Stimulated activated CD8-positive, alpha-beta memory T cell treated with anti-CD3 and anti-CD28 coated beads, Interleukin-4, amount 100 ng/mL, for 1 hour (primary cell): ENCODE measurements at places on chromosomes 12 and 14.

DNA sequence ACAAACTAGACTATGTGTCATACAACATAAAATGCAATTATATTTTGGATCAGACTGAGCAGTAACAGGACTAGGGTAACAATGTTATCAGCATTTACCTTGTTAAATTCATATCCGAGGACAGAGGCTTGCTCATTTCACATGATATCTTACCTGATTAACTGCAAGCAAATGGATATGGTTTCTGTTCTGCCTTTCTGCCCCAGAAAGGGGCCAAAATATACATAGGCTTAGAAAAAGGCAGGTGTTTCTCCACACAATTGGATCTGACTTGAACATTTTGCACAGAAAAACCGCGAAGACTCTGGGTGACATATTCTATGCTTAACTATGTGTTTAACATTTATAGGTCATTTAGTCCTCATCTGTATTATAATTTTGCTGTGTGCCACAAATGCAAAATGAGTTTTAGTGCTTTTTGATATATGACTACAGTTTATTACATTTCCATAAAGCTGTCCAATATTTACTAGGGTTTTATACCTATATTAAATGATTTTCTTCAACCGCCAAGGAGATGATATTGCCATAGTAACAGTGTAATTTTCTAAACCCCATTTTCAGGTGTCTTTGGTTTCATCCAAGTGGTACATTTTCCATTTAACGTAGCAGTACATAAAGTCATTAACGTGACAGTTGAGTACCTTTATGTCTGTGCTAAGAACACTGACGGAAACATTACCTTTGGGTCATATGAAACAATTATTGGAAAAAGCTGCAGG lies 249.3 kb upstream of the KRR1 start:
- no peak for DNase-seq

DNA sequence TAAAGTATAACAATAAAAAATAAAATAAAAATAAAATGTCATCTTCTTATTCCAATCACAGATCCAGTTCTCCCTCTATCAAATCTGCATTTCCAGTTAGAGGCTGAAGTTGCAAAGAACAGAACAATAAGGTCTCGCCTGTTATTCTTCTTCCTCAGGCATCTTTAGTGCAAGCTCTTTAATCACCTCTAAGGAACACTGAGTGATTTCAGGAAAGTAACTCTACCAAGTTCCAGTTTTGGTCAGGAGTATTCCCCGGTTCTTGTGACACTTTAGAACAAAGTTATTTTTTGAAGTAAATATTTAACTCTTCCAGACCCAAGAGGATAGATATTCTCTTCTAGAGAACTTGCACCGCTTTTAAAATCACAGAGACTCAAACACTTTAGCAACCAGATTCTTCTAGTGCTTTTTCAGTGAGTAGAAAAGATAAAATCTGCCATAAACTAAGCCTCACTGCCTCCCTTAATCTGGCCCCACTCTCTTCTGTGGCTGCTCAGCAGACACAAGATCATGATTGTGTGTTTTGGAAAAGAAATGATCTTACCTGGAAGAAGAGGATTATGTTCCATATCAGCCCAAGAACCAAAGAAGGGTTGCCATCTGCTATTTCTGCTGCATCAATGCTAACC lies 57.9 kb upstream of the DICER1 start:
- DNase-seq: no peak

DNA sequence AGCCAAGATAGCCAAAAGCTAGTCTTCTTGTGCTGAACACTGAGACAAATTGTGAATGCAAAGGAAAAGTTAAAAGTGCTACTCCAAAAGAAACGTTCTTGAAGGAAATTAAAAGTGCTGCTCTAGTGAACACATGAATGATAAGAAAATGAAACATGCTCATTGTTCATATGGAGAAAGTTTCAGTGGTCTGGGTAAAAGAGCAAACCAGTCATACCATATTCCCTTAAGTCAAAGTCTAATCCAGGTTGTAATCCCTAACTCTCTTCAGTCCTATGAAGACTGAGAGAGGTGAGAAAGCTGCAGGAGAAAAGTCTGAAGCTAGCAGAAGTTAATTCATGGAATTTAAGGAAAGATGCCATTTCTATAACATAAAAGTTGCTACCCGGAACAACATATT lies 121.5 kb downstream of the MNAT1 start:
- no peak for DNase-seq

GRCh38 chr12:101795786-101796185 lies 35.0 kb downstream of the GNPTAB start:
- no peak for DNase-seq

GRCh38 chr14:25046301-25046943 lies 3.5 kb downstream of the STXBP6 start:
- DNase-seq: no peak
